MV-4-11 (cell line): ENCODE measurements at places on chromosomes 4 and X.

DNA sequence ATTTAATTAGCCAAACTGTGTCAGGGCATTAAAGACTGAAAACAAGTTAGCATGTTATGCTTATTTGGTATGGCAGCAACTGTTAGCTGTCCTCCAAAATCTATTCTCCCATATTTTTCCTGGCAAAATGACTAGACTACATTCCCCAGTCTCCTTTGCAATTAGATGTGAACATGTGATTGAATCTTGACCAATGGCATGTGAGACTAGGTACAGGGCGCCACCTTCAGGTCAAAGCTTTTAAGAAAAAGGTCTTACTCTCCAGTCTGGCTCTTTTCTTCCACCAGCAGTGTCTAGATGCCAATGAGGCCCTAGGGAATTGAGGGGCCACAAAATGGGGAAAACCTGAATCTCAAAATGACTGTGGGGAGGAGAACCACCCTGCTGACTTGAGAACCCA is 408.2 kb downstream of the SMARCA1 start:
- no peak for DNase-seq

DNA sequence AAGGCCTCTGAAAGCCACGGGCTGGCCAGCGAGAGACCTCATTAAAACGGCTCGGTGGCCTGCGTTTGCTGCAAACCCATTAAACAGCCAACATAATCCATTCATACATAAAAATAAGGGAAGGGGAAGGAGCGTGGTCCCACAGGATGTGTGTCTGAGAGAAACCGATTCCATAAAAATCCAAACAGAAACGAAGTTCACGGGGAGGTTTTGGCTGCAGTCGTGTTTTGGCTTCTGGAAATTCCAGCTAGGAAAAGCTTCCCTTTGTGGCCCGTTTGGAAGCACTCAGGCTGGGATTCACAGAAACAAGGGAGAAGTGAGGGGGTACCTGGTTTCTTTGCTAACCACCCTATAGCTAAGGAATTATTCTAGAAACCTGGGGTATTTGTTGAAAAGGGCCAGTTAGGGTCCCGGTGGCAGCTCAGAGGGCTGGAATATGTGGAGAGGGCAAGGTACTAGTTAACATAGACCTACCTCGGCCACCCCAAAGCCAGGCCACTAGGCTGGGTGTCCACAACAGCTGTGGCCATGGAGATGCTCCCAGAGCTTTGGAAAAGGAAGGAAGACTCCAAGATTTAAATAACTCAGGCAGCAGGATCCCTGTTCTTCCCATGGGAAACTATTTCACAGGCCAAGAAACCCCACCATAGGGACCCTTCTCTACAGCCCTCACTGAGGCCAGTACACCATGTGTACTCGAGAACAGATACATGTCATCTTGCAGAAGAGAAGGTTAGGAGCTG is 166.8 kb downstream of the BCOR start:
- no peak for DNase-seq

DNA sequence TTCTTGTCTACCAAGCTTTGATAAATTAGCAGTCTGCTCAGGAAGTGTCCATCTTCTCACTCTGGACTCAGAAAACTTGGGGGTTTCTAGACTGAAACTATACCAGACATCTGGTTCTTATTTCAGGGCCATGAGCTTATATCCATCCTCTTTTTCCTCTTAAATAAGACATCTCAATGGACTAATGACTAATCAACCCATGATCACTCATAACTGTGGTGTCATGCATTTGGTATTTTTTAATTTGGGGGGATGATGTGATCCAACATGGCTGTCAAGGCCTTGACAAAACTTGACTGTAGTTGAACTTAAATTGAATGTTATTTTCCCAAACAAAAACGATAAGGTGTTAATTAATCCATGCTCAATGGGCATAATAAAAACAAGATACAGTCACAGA is 87.8 kb downstream of the GPRASP3 start:
- DNase-seq, result no peak

GRCh38 chr4:41452484-41453225 is 85.3 kb upstream of the LIMCH1 start:
- DNase-seq, result peak; percentile 46

DNA sequence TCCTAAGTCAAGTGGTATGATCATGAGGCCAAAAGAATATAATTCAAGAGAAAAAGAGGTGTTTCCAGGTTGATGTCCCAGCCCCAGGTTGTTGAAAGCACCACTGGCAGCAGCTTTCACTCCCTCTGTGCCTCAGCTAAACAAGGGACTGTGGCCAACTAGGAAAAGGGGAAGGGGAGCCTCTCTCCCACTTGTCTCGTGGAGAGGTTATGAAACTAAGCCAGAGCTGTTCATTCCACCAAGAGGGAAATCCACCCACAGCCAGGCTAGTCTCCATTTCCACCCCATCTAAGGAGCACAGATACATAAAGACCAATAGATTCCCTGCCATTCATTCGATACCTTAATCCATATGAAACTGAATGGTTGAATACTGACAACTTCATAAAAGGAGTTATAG is 8.1 kb downstream of the ANXA5 start:
- peak; percentile 17 for DNase-seq

- DNase-seq, result no peak
These were observed 179.4 kb upstream of the CASK start for GRCh38 chrX:42102586-42103282.

DNA sequence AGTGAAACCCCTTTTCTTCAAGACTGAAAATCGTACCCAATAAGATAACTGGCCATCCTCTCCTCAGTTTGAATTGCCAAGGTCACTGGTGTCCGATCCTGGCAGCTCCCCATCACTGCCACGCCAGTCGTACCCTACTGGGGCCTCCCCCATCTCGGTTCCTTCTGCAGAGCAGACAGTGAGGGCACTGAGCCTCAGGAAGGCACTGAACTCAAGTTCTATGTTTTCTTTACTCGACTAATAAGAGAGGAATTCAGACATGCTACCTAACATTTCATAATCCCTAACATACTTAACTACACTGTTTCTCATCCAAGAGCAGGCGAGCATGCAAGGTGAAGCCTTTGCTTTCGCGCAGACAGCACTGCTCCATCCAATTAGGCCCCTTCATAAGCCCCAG is 23.4 kb downstream of the ZFYVE28 start:
- no peak for DNase-seq

DNA sequence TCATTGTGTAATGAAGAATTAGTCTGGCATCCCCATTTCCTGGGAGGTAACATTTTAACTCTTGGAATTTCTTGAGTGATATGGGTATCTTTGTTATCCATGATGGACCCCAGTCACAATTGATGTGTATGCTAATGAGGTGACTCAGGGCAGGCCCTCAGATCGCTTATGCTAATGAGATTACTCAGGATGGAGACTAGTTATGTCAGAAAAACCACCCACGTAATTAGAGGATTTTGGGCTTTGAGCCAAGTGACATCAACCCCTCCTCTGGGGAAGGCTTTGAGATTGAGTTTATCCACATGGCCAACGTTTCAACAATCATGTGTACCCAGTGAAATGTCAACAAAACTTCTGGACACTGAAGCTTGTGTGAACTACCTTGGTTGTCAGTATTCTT is 772.7 kb downstream of the STPG2 start:
- DNase-seq, result no peak

DNA sequence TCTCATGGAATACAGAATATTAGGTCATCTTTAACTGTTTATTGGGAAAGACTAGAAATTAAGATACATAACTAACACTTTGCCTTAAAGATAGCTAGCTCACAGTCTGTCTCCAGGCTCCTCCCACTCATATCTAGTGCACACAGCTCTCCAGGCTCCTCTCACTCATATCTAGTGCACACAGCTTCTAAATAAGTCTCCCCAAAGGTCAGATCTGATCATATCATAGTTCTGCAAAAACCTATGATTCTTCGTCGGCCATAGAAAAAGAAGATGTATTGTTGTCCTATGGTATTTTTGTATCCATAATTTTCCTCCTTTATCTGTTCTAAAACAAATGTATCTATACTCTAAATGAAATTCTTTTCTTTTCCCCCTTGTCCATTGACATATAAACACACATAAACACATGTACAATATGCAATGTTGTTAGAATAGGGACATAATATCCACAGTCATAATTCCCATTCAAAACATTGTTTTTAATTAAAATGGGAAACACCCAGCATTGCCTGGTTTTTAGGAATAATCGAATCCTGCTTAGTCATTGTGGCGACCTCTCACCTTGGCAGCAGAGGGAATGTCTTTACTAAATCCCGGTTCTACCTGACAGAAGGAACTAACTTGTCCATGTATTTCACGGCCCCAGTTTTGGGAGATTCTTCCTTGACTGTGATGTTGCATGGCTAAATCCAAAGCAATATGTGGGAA is 1282.0 kb downstream of the PCDH7 start:
- DNase-seq, result no peak

DNA sequence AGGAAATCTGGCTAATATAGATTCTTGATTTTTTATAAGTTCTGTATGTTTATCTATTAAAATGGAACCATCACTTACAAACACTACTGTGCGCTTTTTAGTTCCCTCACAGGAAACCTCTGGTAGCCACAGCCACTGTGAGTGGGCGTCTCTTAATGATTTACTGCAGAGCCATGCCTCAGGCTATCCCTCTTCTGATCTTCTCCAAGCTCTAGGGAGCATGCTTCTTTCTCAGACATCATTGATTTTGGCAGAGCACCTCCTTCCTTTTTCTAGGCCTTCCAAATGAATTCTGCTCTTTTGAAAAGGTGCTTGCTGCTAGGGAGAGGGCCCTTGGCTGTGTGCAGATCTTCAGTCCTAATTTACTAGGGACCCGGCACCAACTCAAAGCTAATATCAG is 61.1 kb upstream of the STS start:
- peak; percentile 2 for DNase-seq

GRCh38 chr4:32462944-32463343 is 1742.8 kb downstream of the PCDH7 start:
- DNase-seq, result peak; percentile 37

GRCh38 chr4:67366311-67366861 is 178.9 kb downstream of the CENPC start:
- no peak for DNase-seq

- peak; percentile 89 for DNase-seq
These were observed at the start of gene HEPH for GRCh38 chrX:66163849-66164411. Gene HEPH (plus strand): TSS chrX:66164247. CDS start chrX:66170571, 6,324 bp downstream.

DNA sequence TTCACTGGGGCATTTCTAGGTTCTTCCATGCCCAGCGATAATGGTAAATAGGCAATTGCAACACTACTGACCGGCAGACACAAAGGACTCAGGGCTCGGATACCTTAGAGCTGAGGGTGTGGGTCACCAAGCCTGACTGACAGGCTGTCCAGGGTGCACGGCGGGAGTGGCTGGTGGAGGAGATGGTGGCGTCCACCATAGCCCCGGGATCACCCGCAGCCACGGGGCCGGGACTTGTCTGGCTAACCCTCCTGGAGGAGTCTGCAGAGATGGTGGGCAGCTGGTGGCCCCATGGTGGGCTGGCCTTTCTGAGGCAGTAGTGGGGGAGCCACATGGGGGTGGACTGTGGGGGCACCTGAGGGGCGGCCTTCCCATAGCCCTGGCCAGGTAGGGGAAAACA is 11.7 kb upstream of the ABLIM2 start:
- DNase-seq, result no peak

DNA sequence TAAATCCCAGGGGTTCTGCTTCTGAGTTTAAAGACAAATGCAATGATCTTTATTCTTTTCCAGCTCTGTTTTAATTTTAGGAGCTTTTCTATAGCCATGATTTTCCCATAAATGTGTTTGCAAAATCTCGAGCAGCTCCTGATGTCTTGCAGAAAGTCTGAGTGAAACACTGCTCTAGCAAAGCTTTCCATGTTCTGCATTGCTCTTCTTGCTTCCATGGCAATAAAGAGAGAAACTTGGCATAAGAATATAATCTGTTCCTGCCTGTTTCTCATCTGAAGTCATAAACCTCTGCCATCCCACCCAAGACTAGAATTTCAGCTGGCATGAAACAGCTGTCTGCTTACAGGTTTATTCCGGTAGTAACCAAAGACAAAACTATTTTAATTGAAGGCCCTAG is 254.5 kb downstream of the SPRY1 start:
- DNase-seq, result no peak

GRCh38 chr4:30718641-30719453 is 1.3 kb upstream of the PCDH7 start:
- DNase-seq, result no peak

GRCh38 chrX:139058831-139059495 is 347.4 kb upstream of the FGF13 start:
- no peak for DNase-seq

GRCh38 chr4:74539044-74539790 is 94.3 kb downstream of the AREG start:
- no peak for DNase-seq

DNA sequence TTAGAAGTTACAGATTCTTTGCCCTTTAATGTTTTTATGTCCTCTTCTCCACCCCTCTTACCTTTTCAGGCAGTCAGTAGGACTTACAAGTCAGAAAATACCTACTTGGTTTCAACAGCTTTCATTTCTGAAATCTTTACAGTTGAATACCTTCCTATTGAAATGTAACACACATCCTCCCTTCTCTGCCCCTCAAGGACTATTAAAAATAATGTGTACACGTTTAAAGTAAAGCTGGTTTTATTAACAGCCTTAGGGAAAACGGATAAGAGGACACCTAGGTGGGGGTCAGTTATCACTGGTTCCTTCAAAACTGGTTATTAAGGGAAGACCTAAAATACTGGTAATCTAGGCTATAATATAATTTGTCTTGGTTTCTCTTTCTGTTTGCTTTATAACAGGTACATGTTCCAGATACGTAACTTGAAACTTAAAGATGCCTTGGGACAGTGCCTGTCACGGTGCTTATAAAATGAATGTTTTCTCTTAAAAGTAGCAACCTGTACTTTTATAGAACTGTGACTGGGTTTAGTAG is 1.8 kb downstream of the CCSER1 start:
- no peak for DNase-seq

GRCh38 chrX:53239474-53239873 is 14.5 kb upstream of the KDM5C start:
- DNase-seq, result peak; percentile 25

DNA sequence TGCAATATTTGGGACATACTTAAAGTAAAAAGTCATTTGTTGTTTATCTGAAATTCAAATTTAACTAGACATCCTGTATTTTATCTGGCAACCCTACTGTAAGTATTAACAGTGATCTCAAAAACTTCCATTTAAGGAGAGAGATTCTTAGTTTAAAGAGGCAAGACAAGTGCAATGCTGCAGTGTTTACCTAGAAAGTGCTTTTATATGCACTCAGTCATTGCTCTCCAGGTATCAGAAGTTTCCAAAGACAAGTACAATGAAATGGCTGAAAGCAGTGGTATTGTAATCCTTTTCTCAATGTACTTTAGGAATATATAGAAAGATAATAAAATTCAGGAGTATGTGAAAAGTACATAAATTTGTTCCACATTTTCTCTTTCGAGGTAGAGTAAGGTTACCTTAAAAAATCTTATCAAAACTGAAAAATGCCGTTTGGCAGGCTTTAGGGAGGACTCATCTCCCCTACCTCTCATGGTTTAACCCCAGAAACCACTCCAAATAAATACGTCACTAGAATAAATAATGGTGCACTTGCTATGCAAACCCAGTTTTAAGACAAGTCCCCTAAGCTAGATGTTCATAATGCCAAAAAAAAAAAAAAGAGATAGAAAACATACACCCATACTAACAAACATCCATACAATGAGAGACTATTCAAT is 45.7 kb downstream of the ELF2 start:
- no peak for DNase-seq

- DNase-seq, result no peak
These were observed 15.2 kb upstream of the ALB start for GRCh38 chr4:73388887-73389286.
